ENCODE measurements at places on chromosomes 12 and 14. TPM values are rescaled to one million over a fixed set of nuclear protein-coding genes. Genes with fewer than 3 reads are reported as not detected.

GRCh38 chr12:85603556-85603955 is 232.7 kb downstream of the RASSF9 start:
- no peak overlapping the region for H3K4me3 ChIP-seq
- no peaks in the 10 kb centered on the region for H3K4me1 ChIP-seq
- no peaks in the 10 kb centered on the region for H3K36me3 ChIP-seq
- no peaks in the 10 kb centered on the region for H3K27me3 ChIP-seq
- no peak for DNase-seq

- H3K27ac ChIP-seq, result no peak overlapping the region
- no peaks in the 10 kb centered on the region for H3K36me3 ChIP-seq
- no peaks in the 10 kb centered on the region for H3K4me1 ChIP-seq
- no peak overlapping the region for H3K4me3 ChIP-seq
Measured at GRCh38 chr12:60043236-60043635, 447.4 kb downstream of the SLC16A7 start.

GRCh38 chr14:64675312-64675711 is 28.9 kb upstream of the PLEKHG3 start:
- no peaks in the 10 kb centered on the region for H3K27me3 ChIP-seq
- H3K27ac ChIP-seq, result no peak overlapping the region

- no peak overlapping the region for H3K27ac ChIP-seq
- H3K36me3 ChIP-seq, result peaks cover 67% of the 10 kb centered on the region
- H3K4me3 ChIP-seq, result no peak overlapping the region
- DNase-seq, result no peak
Measured at GRCh38 chr14:67798731-67799130, 17.7 kb downstream of the ZFYVE26 start.

GRCh38 chr14:93051600-93052546 is 63.9 kb downstream of the ITPK1 start:
- no peak overlapping the region for H3K4me3 ChIP-seq
- peaks cover 7% of the 10 kb centered on the region for H3K4me1 ChIP-seq
- peak overlapping the region; percentile 65 for H3K27ac ChIP-seq
- H3K36me3 ChIP-seq, result peaks cover 26% of the 10 kb centered on the region
- peak; percentile 78 for DNase-seq

DNA sequence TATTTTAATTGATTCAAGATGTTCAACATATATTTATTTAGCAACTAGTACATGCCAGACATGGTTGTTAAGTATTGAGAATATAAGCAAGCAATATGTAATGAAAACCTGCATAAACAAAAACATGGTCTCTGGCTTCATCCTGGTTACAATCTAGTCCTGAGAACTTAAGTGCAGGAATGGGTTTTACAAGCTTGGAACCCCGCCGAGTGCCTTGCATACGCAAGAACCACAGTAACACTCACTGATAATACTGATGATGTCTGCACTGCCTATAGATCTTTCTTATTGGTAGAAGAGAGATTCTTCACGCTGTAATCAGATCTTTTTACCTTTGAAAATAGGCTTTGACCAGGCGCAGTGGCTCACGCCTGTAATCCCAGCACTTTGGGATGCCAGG is 22.9 kb upstream of the CALM1 start:
- no peaks in the 10 kb centered on the region for H3K36me3 ChIP-seq
- H3K27ac ChIP-seq, result no peak overlapping the region
- no peak for DNase-seq
- H3K27me3 ChIP-seq, result no peaks in the 10 kb centered on the region

GRCh38 chr12:54975875-54976274 is 8.7 kb downstream of the TESPA1 start:
- no peaks in the 10 kb centered on the region for H3K36me3 ChIP-seq
- no peaks in the 10 kb centered on the region for H3K4me1 ChIP-seq
- H3K27me3 ChIP-seq, result no peaks in the 10 kb centered on the region
- no peak overlapping the region for H3K27ac ChIP-seq

DNA sequence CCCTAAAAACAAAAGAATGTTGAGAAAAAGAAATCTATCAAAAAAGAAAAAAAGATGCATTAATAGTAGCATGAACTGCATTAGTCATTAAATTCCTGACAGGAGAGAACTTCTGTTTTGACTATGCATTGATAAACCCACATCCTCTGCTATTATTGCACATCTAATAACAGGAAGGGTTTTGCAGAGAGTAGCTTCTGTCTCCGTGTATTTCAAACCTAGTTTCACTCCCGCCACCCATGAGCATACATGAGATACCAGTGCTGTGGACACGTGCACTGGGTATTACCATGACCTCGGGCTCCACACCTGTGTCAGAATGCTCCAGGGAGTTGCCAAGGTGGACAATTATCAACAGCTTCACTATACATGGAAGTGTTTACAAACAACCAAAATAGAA is 449.1 kb upstream of the SOX5 start:
- DNase-seq, result no peak
- no peak overlapping the region for H3K27ac ChIP-seq
- no peaks in the 10 kb centered on the region for H3K27me3 ChIP-seq

DNA sequence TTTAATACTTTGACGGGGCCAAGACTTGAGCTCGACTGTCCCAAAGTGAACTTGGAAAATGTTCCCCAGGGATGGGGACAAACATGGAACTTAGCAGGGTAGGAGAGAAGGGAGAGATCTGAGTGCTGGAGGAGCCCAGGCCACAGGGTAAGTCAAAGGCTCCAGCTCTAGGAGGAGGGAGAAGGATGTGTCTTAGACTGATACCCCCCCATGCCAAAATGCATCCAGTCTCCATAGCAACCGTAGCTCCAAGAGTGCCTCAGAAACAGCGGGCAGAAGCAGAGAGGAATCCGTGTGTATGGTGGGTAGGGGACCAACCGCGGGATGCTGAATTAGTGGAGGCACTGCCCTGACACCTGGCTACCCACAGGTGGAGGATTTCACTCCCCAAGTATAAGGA is 845 bp upstream of the AGAP2 start:
- H3K27me3 ChIP-seq, result peaks cover 51% of the 10 kb centered on the region
- no peaks in the 10 kb centered on the region for H3K36me3 ChIP-seq
- peak overlapping the region; percentile 86 for H3K4me3 ChIP-seq

DNA sequence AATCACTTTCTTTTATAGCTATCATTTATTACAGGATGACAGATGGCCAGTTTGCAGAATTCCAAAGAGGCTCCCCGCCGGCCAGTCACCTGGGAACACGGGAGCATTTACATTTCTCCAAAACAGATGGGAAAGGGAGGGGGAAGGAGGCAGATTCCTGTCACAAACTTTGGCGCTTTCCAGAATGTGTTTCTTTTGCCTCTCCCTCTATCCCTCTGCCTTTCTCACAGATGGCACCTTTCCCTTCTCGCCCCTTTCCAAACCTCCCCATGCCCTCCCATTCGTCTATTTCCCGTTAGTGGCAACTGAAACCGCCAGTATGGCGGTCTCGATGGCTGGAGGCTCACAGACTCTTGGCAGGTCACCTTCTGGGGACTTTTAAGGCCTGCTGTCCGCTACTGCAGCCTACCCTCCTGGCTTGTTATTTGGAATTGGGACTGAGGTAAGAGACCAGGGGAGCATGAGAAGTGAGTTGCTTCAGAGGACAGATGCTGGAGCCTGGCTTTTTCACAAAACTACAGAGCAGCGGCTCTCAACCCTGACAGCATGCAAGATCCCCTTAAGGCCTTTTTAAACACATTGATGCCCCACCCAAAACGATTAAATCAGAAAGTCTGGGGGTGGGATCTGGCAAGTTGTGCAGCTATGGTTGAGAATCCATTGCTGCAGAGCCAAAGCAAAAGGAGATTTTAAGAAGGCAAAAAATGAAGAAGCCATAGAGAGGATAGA is 161.5 kb upstream of the VASH1 start:
- H3K36me3 ChIP-seq, result peaks cover 7% of the 10 kb centered on the region
- no peak overlapping the region for H3K27ac ChIP-seq
- no peak overlapping the region for H3K4me3 ChIP-seq
- no peaks in the 10 kb centered on the region for H3K27me3 ChIP-seq
- H3K4me1 ChIP-seq, result peaks cover 4% of the 10 kb centered on the region

DNA sequence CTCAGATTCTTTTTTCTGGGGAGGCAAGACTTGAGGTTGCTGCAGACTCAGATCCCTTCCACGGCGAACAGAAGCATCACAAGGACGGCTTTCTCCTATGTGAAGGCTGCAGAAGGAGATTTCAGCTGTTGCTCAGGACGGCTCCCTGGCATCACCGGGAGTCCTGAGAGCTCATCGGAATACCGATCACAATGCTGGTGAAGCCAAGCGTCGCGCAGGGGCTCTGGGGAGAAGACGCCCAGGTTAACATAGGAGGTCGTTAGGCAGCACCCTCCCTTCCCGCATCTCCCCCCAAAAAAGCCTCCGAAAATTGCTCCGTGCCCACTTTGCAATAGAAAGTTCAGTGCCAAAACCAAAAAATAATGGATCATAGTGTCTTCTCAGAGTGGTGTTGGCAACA is 127.2 kb upstream of the TMEM132D start:
- H3K4me1 ChIP-seq, result no peaks in the 10 kb centered on the region
- H3K27me3 ChIP-seq, result no peaks in the 10 kb centered on the region
- no peak overlapping the region for H3K27ac ChIP-seq
- no peak for DNase-seq
- H3K36me3 ChIP-seq, result no peaks in the 10 kb centered on the region

DNA sequence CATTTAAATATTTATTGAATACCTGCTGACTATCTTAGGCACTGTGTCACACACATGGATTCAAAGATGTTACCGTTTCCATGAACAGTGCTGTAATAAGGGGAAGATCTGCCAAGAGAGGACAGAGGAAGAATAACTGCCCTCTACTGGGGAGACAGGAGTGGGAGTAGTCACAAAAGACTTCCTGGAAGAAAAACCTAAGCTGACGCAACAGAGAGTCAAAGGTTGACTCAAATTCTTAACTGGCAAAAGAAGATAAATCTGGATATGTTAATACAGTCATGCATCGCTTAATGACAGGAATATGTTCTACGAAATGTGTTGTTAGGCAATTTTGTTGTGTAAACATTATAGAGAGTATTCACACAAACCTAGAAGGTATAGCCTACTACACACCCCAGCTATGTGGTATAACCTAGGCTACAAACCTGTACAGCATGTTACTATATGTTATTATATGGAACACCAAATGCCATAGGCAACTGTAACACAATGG is 51.5 kb downstream of the DCAF5 start:
- no peak overlapping the region for H3K4me3 ChIP-seq
- H3K27me3 ChIP-seq, result no peaks in the 10 kb centered on the region
- no peaks in the 10 kb centered on the region for H3K4me1 ChIP-seq
- H3K27ac ChIP-seq, result no peak overlapping the region

DNA sequence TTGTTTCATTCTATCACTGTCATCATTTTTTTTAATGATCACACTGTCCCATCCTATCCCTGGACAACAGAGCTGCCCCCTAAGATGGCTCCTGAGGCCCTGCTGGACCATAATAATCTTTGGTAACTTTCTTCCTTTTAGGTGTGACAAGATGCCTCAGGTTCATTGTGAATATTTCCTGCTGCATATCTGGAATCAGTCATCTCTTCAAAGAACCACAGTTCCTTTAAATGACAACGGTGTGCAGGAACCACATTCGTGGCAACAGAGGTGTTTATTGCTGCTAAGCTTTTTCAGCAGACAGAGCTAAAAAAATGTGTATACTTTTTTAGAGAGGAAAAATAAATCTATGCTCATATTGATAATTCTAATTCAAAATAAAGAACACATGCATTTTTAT is 312.9 kb downstream of the MED13L start:
- H3K4me3 ChIP-seq, result no peak overlapping the region
- no peaks in the 10 kb centered on the region for H3K4me1 ChIP-seq
- no peak for DNase-seq
- no peak overlapping the region for H3K27ac ChIP-seq
- H3K27me3 ChIP-seq, result no peaks in the 10 kb centered on the region
- peaks cover 15% of the 10 kb centered on the region for H3K36me3 ChIP-seq

The ANO6 gene
- 24.3 TPM for total RNA-seq

The GSC gene
- total RNA-seq, result not detected

The MYBPC1 gene
- total RNA-seq, result not detected

The ITGB7 gene
- total RNA-seq, result 0.26 TPM

The DTX3 gene
- 67.5 TPM for total RNA-seq

The TMCC3 gene
- total RNA-seq, result 0.87 TPM

The NXPH4 gene
- 2.1 TPM for total RNA-seq

The SLC41A2 gene
- total RNA-seq, result 4.6 TPM
